ENCODE measurements at places on chromosomes 2 and 18. TPM values are rescaled to one million over a fixed set of nuclear protein-coding genes. Genes with fewer than 3 reads are reported as not detected.

The POMC gene
- 5.2 TPM for total RNA-seq

The GKN1 gene
- not detected for total RNA-seq

The STARD6 gene
- total RNA-seq, result not detected

The FTCDNL1 gene
- total RNA-seq, result not detected

The ITSN2 gene
- 7.6 TPM for total RNA-seq

The REG3G gene
- not detected for total RNA-seq

The DIPK1C gene
- total RNA-seq, result not detected

Data from cardiac ventricle fibroblast (primary cell).